ENCODE measurements at places on chromosomes 4 and X.

DNA sequence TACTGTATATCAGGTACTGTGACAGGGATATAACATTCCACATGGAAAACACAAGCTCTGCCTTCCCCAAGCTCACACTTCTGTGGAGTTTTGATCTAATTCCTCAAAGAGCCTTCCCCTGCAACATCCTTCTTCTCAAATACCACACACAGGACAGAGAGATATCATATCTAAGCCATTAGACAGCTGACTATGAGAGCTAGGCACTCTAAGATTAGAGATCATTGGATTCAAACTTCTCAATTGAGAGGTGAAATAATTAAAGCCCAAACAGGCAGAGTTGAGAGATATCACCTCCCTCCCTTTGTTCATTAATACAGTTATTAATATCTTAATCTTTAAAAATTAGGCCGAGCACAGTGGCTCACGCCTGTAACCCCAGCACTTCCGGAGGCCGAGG lies 25.0 kb downstream of the TEC start:
- DNase-seq, result no peak

DNA sequence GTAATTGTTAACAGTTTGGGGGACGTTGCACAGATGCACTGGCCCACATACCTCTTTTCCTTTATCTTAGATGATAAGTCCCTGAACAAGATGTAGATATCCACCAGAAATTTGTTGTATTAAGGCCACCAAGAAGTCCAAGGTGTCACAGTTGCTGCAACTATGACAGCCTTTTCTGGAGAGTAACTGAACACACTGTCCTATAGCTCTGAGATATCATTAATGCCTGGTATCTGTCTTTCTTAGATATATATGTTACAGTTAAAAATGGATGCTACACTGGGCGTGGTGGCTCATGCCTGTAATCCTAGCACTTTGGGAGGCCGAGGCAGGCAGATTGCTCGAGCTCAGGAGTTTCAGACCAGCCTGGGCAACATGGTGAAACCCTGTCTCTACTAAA lies 77.8 kb upstream of the PRDX4 start:
- DNase-seq, result no peak

DNA sequence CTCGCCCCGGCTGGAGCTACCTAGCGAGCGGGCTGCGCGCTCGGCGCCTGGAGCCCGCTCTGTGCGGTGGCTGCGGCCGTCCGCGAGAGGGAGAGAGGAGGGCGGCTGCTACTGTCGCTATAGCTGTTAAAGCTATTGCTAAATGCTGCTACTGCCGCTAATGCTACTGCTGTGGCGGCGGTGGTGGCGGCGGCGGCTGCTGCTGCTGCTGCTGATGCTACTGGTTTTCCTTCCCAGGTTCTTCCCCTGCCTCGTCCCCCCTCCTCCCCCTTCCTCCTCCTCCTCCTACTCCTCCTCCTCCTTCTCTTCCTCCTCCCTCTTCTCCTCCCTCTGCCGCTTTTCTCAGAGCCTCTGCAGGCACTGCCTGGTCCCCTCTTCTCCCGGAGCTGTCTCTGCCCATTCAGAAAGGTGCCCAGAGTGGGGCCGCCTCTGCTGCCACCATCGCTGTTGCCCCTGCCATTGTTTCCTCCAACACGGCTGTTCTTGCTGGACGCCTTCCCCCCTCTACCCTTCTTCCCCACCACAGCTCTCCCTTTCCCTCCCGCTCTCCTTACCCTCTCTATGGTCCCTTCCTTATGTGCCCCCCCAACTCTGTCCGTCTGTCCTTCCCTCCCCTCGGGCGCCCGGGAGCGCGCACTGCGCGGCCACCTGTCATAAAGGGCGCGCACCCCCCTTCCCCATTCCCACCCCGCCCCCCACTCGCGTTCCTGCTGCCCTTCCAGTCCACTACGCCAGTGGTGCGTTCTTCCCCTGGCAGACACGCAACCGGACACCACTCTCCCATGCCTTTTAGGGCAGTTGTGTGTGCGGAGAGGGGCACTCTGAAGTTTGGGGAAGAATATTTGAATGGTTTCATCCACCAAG lies at the start of gene NEXMIF:
NEXMIF (minus strand) TSS at position 228 of the 864 bp plus-strand sequence.
- peak; percentile 20 for DNase-seq

DNA sequence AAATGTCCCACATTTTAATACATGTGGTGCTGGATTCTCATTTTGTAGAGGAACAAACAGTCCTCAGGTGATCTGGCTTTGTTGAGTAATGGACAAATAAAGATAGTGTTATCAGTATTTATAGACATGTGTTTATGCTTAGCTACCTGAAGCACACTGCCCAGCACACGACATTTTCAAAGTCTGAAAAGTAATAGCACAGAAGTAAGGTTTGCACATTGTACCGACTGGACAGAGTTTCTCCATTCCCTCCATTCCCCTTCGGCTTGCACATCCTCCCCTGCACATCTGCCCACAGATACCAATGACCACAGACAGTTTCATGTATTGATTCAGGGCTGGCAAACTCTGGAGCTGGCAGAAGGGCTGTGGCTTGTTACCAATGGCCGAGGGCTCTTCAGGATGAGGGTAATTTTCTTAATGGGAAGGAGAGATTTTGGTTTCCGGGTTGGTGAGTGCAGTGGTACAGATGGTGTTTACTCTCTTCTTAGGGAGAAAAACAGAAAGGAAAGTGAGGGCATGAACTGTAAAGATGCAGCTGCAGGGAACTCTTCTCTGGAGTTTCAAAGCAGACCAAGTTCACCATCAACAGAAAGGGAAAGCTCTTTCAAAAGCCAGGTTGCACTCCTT lies 2.3 kb downstream of the GRPR start:
- no peak for DNase-seq

DNA sequence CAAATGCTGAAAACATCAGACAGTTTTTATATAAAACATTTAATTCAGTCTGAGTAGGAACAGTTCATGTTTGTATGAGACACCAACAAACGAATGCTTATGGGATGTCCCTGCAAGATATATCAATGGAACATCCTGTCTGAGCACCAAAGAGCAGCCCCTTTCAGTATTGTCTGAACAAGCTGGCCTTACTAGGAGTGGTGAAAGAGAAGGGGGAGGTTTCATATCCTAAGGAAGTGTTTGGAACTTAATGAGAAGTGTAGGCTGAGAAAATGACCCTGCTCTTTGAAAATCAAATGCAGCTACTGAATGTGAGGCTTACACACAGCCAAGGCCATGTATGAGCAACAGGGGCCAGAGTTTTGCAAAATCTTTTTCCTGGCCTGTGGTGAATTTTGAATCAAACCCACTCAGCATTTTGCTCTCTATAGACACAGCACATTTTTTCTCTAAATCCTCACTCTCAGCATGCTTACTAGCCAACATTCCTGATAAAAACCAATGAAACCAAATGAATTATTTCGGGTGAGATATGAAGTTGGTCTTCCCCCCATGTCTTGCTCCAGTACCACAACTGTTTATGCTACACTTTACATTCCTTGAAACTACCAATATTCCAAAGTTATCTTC lies 119.4 kb downstream of the LUZP4 start:
- DNase-seq, result no peak

DNA sequence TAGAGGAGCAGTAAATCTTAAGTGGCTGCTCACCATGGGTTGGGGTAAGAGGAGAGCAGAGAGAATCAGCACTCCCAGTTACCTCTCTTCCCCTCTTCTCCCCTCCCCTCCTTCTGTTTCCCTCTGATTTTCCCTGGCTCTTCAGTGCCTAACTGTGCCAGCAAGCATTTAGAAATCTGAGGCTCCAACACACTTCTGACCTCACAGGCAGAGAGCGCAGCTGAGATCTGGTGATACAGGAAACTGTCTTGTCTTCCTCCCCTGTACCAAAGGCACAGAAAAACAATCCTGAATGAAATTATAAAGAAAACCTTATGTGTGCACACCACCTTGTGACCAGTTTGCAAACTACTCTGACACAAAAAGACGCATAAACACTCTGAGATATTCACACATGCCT lies 82.4 kb upstream of the SMIM10 start:
- no peak for DNase-seq

- no peak for DNase-seq
Observed at GRCh38 chrX:123169247-123169901, 14.7 kb upstream of the GRIA3 start.

DNA sequence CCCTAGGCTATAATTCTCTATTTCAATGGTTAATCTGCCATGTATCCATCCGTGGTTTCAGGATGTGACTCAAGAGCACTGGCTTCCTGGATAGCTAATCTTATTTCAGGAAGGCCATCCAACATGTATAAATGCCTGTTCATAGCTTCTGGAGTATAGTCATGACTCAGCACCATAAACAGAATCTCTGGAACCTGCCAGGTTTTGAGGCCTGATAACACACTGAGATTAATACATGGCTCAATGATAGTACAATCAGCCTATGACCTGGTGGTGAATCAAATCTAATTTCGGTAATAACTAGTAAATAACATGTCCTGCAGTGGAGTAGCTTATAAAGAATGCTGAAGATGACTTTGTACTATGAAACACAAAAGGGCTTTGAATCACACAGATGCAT lies 5.7 kb upstream of the IL13RA2 start:
- DNase-seq, result no peak

DNA sequence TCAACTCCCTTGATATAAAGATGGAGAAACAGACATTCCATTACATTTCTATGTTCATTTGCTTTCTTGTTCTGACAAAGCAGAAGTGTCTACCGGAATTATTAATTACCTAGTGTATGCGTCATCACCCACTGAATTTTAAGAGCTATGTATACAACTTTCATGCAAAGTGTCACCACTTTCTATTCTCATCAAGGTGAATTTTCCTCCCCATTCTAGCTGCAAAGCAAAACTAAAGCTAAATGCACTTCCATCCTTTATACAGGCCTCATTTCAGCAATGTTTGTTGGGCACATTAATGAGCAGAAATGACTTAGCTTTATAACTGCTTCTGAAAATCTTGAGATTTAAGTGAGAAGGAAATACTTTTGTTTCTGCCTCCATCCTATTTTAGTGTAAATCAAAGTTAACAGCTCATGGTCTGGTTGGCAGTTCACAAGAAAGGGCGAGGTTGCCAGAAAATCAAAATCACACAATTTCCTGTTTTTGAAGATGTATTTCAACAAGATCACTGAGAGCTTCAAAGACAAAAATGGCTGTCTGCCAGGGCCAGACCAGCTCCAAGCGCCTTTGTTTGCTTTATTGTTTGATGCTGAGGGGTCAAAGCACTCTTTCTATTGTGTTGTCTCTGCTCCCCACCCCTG lies 7.2 kb upstream of the FAM9C start:
- no peak for DNase-seq

DNA sequence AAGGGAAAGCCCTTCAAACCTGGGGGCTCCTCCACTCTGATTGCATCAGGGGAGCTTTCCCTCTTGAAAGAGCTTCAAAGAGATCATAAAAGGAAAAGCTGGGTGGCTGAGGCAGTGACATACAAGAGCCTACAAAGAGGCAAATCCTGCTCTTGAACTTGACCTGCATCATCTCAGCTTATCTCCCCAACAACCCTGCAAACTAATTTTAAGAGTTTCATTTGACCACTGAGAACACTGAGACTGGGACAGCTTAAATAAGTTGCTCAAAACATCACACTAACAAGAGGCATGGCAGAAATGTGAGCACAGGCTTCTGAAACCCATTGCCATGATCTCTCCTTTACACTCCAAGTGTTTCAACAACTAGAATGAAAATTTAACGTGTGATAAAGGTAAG lies 101.6 kb upstream of the PPARGC1A start:
- DNase-seq, result no peak

DNA sequence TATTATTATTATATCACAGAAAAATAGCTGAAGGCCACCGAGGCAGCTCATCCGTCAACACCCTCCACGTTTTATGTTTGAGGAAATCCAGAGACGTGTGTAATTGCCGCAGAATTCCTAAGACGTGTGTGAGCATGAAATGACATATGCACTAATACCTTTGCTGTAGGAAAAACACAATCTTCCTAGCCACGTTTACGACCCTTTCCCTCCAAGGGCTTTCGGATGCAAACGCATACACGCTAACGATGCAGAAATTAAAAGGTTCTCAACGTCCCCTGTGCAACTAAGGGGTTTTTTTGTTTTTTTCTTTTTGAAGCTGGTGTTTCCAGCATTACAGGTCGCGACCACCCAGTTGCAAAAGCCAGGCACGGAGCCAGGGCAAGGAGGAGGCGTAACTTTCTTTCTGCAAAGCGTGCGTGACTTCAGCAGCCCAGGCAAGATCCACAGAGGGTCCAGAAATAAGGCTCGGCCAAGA lies 33.8 kb downstream of the CRLF2 start:
- DNase-seq, result no peak

Measured in colonic mucosa (tissue), 4 donors.